ENCODE measurements at places on chromosomes 12 and 14. TPM values are rescaled to one million over a fixed set of nuclear protein-coding genes. Genes with fewer than 3 reads are reported as not detected.

The KRT82 gene
- total RNA-seq, result not detected

The BCL2L2 gene
- total RNA-seq, result 11.8 TPM

The VAMP1 gene
- 32.9 TPM for total RNA-seq

The SGPP1 gene
- total RNA-seq, result 20.9 TPM

The C12orf54 gene
- total RNA-seq, result not detected

The TSPAN19 gene
- not detected for total RNA-seq

The SYT1 gene
- 0.39 TPM for total RNA-seq

The DPPA3 gene
- total RNA-seq, result not detected

The CACNA1C gene
- total RNA-seq, result 0.02 TPM

The ORAI1 gene
- 86.3 TPM for total RNA-seq

DNA sequence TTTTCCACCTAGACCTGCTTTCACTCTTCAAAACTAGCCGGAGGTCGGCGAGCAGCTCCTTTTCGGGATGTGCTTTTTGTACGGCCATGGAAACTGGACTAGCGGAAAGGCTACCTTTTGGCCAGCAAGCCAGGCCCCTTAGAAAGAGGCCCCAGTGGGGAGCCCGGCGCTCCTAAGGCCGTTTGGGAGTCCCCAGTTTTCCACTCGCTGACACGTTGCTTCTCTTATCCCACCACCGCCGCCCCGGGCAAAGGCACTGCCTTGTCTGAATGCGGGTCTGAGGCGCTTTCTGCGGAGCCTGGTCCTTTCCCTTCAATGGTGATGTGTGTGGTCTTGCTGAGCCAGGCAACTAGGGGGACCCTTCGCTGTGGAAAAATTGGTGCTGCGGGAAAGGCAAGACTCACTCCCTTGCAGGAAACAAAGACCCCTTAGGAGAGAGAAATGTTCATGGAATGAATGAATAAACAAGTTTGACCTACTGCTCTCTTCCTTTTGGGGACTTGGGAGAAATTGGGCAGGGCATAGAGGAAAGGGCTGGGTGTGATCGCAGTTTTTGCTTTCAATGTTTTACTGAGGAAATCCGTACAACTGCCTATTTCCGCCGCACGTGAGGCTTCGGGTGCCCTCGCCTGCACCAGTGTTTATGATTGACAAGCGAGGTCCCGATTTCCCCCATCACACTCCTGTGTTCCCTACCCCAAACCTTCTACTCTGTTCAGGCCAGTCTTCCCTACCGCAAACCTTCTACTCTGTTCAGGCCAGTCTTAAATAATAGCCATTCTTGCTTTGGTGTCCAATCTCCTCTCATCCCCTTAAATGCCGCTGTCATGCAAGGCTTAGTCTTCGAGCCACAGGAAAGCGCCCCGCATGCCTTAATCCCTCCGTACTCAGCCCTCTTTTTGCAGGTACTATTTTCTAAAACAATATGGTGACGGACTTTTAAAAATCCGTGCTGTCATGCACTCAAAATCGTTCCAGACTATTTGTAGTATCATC is 1.0 kb upstream of the SLC38A2 start:
- peak; percentile 46 for DNase-seq
- H3K4me3 ChIP-seq, result peak overlapping the region; percentile 96
- peaks cover 37% of the 10 kb centered on the region for H3K4me1 ChIP-seq
- peak overlapping the region; percentile 99 for H3K27ac ChIP-seq
- H3K36me3 ChIP-seq, result peaks cover 38% of the 10 kb centered on the region

DNA sequence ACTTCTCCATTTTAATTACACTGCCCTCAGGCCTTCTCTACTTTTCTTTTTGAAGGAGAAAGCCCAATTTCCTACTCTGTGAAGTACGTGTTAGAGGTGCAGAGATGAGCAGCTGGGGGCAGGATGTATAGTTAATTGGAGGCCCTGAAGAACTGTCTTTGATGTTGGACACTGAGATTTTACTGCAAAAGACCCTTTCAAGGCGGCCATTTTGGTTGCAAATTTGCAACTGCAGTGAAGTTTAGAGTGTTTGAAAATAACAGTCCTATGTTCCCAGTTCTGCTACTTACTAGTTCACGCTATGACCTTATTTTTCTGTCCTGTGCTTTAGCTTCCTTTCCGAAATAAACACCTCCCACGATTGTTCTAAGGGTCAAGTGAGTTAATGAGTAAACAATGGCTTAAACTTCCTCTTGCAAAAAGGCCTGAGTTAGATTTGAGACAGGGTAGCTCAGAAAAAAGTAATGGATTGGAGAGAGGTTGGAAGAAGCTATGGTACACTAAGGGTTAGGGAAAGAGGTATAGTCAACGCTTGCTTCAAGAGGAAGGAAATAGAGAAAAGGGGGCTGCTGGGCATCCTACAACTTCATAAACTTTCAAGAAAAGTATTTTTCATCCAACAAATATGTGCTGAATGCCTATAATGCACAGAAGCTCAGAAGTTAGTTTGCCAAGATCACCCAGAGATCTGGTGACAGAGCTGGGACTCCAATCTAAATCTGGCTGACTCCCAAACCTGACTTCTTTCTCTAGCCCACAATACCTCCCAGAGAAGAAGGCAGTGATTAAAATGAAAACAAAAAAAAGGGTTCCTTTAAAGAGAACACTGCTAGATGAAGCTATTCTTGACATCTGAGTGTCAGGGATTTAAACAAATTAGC is 26.4 kb upstream of the DICER1 start:
- H3K27ac ChIP-seq, result no peak overlapping the region
- H3K27me3 ChIP-seq, result peaks cover 12% of the 10 kb centered on the region
- H3K4me1 ChIP-seq, result peaks cover 5% of the 10 kb centered on the region
- no peak overlapping the region for H3K4me3 ChIP-seq
- H3K36me3 ChIP-seq, result peaks cover 12% of the 10 kb centered on the region
- DNase-seq, result no peak

GRCh38 chr14:94880876-94881275 is 111.0 kb upstream of the GSC start:
- no peak overlapping the region for H3K4me3 ChIP-seq
- no peak for DNase-seq
- H3K27me3 ChIP-seq, result peaks cover 8% of the 10 kb centered on the region
- H3K36me3 ChIP-seq, result no peaks in the 10 kb centered on the region
- no peaks in the 10 kb centered on the region for H3K4me1 ChIP-seq

DNA sequence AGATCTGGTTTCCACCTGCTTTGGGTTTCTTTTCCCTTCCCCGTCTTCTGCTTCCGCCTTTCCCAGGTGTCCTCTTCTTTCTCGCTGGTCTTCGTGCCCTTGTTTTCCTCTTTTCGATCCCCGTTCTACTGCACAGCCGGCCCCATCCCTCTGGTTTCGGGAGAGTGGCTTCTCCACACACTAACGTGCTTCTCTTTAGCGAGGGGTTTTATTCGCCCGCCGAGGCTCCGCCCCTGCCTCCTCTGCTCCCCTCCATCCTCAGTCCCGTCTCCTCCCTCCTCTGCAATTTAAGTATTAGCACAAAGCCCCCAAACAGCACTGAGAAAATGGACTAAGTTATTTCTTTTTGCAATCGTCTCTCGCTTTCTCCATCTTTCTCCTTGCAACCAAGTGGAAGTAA is at the start of gene SLC7A8:
Gene SLC7A8 (minus strand): TSS at position 182 of the 400 bp plus-strand sequence. CDS start 746 bp downstream, outside the sequence.
- no peaks in the 10 kb centered on the region for H3K36me3 ChIP-seq
- DNase-seq, result peak; percentile 20
- H3K27me3 ChIP-seq, result peaks cover 17% of the 10 kb centered on the region
- no peak within 1 kb of the TSS for H3K4me3 ChIP-seq

DNA sequence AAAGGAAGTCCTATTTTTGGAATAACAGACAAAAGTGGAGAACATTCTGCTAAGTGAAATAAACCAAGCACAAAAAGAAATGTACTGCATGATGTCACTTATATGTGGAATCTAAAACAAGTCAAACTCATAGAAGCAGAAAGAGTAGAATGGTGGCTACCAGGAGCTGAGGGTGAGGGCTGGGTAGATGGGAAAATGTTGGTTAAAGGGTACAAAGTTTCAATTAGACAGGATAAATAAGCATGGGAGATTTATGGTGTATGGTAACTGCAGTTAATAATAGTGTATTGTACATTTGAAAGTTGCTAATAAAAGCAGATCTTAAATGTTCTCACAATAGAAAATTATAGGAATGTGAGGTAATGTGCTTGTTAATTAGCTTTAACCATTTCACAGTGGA is 12.8 kb downstream of the LUM start:
- DNase-seq, result no peak
- H3K36me3 ChIP-seq, result no peaks in the 10 kb centered on the region
- peaks cover 2% of the 10 kb centered on the region for H3K4me1 ChIP-seq
- H3K4me3 ChIP-seq, result no peak overlapping the region

GRCh38 chr14:54854181-54854580 is 48.4 kb downstream of the GCH1 start:
- no peaks in the 10 kb centered on the region for H3K27me3 ChIP-seq
- peak overlapping the region; percentile 41 for H3K4me3 ChIP-seq
- peak overlapping the region; percentile 68 for H3K27ac ChIP-seq
- no peak for DNase-seq

DNA sequence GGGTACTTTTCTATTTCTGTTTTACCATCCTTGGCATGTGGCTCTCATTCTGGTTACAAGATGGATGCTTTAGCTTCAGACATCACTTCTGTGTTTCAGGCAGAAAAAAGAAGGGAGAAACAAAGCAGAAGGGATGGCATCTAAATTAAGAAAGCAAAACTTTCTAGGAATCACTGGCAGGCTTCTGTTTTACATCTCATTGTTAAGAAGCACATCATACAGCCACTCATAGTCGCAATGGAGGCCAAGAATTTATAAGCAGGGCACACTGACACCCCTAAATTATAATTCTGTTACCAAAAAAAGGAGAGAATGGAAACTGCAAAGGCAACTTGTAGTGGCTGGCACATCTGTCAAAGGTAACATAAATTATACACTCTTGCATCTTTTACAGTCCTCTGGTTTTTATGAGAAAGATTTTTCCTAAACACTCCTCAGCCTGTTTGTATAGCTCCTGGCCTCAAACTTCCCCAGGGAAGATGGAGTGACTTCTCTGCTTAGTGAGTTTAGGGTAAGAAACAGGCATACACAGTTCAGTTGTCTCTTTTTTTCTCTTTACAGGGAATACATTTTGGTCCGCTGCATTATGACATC is 22.0 kb upstream of the LEMD3 start:
- H3K4me1 ChIP-seq, result no peaks in the 10 kb centered on the region
- H3K4me3 ChIP-seq, result no peak overlapping the region
- no peak for DNase-seq
- H3K36me3 ChIP-seq, result no peaks in the 10 kb centered on the region

DNA sequence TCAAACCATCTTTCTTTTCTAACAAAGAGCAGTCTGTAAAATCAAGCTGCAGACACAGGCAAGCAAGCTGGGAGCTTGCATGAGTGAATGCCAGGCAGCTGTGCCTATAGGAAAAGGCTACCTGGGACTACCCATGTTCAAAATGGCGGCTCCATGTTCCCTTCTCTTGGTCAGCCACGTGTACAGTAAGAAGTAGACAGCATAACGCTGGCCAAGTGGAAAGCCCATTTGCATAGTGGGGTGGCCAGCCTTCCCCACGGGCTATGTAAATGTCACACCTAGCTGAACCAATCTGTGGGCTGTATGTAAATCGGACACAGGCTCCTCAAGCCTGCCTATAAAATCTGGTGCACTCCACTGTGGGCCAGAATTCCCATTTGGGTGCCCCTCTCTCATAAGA is 117.1 kb downstream of the SYT10 start:
- no peaks in the 10 kb centered on the region for H3K27me3 ChIP-seq
- H3K27ac ChIP-seq, result no peak overlapping the region
- no peaks in the 10 kb centered on the region for H3K4me1 ChIP-seq
- no peak for DNase-seq
